ENCODE measurements at places on chromosomes 1 and 21.

GRCh38 chr1:65420590-65421350, at the start of the genes LEPR and LEPROT:
Gene LEPR, plus strand, starts transcription at chr1:65420668. Its CDS starts 144,898 bp downstream, at chr1:65565566.
Gene LEPROT, plus strand, starts transcription at chr1:65420668. Its CDS starts 57 bp downstream, at chr1:65420725.
- no peak for DNase-seq

GRCh38 chr1:204545881-204546280, 29.7 kb downstream of the MDM4 start:
- DNase-seq = no peak

- DNase-seq = no peak
These were observed 11.1 kb downstream of the BARHL2 start for GRCh38 chr1:90705956-90706355.

DNA sequence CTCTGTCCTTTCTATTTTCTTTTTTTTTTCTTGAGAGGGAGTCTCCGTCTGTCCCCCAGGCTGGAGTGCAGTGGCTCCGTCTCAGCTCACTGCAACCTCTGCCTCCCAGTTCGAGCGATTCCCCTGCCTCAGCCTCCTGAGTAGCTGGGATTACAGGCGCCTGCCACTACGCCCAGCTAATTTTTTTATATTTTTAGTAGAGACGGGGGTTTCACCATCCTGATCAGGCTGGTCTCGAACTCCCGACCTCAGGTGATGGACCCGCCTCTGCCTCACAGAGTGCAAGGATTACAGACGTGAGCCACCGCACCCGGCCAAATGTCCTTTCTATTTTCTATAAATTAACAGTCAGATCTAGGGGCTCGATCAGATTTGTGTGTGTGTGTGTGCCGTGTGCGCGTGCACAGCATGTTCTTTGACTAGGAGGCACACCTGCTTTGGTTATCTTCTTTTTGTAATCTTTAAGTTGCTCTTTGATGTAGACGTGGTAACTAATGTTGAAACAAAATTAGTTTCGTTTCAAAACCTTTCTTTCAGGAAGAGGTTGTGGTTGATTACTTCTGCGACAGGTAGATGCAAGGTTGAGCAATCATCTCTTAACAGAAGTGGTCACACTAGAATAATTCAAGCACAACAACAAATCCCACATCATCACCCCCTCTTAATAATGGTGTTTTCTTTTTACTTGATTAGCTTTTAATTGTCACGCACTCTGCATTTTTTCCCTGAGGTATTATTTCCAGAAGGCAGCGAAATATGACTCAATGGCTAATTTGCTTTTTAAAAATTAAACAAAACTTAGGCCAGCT, 779 bp upstream of the DEGS1 start:
- no peak for DNase-seq

DNA sequence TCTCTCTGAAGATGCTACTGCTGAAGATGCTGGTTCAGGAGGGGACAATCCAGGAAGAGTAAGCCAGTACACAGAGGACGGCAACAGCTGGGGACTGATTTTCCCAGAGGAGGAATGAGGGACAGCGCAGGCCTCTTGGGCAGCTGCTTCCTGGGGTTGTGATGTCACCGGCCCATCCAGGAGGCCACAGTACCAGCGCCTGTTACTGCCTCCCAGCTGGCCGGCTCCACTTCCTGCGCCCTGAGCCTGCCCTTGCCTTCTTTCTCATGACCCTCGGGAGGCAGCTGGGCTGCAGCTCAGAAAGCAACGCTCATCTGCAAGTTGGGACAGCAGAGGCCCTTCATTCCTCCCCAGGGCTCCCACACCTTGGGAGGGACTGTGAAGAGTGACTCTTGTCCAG, 21.9 kb upstream of the ID3 start:
- DNase-seq = no peak

DNA sequence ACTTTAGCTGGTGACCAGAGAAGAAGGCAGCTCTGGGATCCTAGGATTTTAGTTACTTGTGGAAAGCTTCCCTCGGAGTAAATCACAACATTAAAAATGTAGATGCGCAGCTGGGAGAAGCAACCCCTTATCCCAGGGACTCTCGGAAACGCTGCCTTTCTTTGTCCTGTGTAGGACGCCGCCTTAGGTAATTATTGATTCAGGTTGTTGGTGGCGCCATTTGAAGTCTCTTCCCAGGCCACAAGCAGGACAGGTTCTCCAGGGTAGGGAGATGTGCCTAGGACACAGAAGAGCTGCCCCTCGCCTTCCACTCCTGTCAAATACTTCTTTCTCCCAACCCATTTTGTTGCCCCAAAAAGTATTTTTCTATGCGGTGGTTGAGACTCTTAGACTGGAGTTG, 10.3 kb downstream of the SLC37A1 start:
- DNase-seq = no peak

Measured in stimulated activated CD4-positive, alpha-beta T cell treated with anti-CD3 and anti-CD28 coated beads, TNF-alpha, amount 100 ng/mL, for 48 hours (primary cell).